ENCODE measurements at places on chromosomes 2 and 18.

DNA sequence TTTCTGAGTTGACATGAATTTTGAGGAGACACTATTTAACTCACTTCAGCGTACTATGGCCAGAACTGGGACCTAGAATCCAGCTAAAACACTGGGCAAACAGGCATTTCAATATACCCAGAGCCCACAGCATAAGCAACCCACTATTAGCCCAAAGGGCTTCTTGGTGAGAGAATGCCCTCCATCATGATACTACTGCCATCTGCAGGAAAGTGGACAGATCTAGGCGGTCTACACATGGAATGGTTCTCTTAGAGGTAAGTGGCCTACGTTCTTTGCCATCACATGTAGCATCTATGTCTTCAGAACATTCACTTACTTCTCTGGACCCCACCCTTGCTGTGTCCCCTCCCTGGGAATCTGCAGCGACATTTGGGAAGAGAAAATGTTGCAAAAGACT is 181.3 kb upstream of the LINC00305 start:
- DNase-seq = no peak

DNA sequence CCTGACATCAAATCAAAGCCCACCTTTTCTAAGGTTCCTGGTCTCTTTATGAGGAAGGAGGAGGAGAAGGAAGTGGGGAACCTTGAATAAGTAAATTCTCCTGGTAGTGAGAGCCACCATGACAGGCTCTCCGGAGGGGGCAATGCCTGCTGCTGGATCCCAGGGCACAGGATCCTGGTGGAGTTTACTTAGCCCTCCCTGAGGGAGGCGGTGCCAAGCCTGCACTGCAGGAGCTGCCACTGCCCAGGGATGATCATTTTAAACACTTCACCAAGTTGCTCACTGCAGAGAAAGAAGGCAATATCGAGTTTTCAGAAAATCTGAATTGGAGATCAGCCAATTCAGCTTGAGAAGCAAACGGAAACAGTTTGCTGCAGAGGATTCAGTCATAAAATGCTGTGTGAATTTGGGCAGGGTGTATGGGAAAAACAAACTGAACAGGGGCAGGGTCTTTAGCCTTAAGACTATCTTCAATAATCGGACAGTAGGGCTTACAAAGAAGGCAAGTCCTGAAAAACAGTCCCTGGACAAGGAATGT is 200.7 kb downstream of the RAD51AP2 start:
- no peak for DNase-seq

- no peak for DNase-seq
Measured at GRCh38 chr2:211812587-211812986, 726.0 kb downstream of the ERBB4 start.

GRCh38 chr18:74623047-74623816 is 25.6 kb downstream of the ZNF407 start:
- no peak for DNase-seq

DNA sequence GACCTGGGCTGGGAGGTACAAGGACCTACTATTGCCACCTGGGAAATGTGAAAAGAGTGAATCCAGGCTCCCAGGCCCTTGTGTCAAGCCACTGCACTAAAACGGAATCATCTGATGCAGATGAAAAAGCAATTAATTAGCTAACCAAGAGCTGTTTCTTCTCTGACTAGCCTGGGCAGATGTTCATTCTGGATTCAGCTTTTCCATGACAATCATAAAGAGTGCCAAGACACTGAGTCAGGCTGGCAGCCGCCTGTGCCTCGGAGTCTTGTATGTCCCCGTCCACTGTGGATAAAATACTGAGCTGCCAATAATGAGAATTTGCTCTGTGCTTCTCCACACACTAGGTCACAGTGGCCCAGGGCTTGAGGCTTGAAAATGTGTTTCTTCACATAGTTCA is 21.7 kb upstream of the LCLAT1 start:
- no peak for DNase-seq

DNA sequence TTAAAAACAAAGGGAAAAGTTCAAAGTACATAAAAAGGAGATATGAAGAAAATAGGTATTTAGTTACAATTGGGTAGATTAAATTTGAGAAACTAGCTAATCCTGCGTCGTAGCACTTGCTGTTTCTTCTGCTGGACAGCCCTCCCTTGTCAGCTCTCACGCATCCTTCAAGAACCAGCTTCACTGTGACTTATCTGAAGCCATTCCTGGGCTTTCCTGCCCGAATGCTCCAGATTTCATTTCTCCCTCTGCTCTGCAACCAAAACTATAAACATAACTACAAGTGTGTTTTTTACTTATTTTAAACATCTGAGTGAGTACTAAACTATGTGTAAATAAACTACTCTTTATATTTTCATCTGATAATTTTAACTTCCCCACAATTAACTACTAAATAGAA is 149.2 kb downstream of the MTCL1 start:
- no peak for DNase-seq

- DNase-seq = no peak
Measured at GRCh38 chr2:47025969-47026610, 110.5 kb upstream of the MCFD2 start.

GRCh38 chr2:239535413-239536144 is 134.8 kb upstream of the HDAC4 start:
- DNase-seq = no peak

- DNase-seq = no peak
Measured at GRCh38 chr2:217820091-217820819, 182.5 kb downstream of the TNS1 start.

DNA sequence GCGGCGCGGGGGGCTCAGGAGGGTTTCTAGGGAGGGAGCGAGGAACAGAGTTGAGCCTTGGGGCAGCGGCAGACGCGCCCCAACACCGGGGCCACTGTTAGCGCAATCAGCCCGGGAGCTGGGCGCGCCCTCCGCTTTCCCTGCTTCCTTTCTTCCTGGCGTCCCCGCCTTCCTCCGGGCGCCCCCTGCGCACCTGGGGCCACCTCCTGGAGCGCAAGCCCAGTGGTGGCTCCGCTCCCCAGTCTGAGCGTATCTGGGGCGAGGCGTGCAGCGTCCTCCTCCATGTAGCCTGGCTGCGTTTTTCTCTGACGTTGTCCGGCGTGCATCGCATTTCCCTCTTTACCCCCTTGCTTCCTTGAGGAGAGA is 5.2 kb downstream of the PROC start:
- DNase-seq = no peak

Measured in stimulated activated CD8-positive, alpha-beta memory T cell treated with anti-CD3 and anti-CD28 coated beads, Interleukin-4, amount 100 ng/mL, for 1 hour (primary cell).